ENCODE measurements at places on chromosomes 16 and 17. TPM values are rescaled to one million over a fixed set of nuclear protein-coding genes. Genes with fewer than 3 reads are reported as not detected.

- no peak for DNase-seq
Observed at GRCh38 chr17:6670571-6670970, 19.0 kb downstream of the C17orf100 start.

- no peak for DNase-seq
Observed at GRCh38 chr16:82628088-82628423, 1.3 kb downstream of the CDH13 start.

DNA sequence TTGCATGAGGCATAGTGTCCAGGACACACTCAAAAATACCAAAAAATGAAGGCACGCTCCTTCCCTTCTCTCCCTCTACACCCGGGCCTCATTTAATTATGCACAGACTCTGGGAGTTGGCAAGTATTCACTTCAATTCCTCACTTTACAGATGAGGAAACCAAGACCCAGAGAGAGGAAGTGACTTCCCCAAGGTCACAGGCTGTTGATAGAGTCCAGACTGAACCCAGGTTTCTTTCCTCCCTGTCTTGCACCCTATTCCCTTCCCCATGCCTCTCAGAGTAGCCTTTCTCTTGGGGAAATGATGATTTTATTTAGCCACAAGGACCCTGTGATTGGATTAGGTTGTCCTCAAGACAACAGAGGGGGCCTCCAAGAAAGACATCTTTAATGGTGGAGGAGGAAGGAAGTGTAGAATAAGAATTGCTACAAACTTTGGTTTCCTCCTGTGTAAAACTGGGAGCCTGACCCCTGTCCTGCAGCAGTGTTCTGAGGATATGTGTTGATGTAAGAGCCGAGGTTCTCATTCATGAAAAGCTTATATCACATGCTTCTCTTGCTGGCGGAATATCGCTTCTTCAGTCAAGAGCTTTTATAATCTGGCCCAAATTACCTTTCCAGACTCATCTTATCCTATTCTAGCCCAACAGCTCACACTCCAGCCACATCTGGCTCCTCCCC lies 48.8 kb upstream of the SIAH1 start:
- no peak for DNase-seq

- DNase-seq, result no peak
Observed at GRCh38 chr16:8084302-8084701, 506.0 kb downstream of the TMEM114 start.

DNA sequence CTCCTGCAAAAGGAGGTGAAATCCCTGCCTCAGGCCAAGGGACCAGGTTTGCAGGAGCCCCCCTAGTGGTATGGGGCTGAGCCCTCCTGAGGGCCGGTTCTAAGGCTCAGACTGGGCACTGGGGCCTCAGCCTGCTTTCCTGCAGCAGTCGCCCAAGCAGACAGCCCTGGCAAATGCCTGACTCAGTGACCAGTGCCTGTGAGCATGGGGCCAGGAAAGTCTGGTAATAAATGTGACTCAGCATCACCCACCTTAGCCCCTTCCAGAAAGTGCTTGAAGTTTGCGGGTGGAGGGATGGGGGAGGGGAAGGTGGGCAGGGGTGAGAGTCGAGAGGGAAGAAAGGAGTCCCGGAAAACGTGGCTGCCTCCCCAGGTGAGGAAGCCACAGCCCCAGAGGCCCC lies 2.1 kb downstream of the MC1R start:
- no peak for DNase-seq

Gene PTX4
- total RNA-seq, result not detected

Gene SCGB1C2
- total RNA-seq, result not detected

Gene HSPB9
- not detected for total RNA-seq

Gene CNP
- 104 TPM for total RNA-seq

Gene KRT32
- not detected for total RNA-seq

Gene CCL23
- total RNA-seq, result not detected

All from SK-MEL-5 (cell line).